ENCODE measurements at places on chromosomes 3 and 15. TPM values are rescaled to one million over a fixed set of nuclear protein-coding genes. Genes with fewer than 3 reads are reported as not detected.

The CCR9 gene
- not detected for total RNA-seq

The ACAN gene
- total RNA-seq = not detected

The CCDC39 gene
- total RNA-seq = not detected

The CNTN3 gene
- total RNA-seq = 1.5 TPM

The SLC51B gene
- not detected for total RNA-seq

The LDHAL6B gene
- total RNA-seq = not detected

The FES gene
- 3.2 TPM for total RNA-seq

The CCR3 gene
- total RNA-seq = not detected

The IL17RB gene
- not detected for total RNA-seq

The SLC12A1 gene
- total RNA-seq = not detected

The CLDN16 gene
- total RNA-seq = 0.26 TPM

DNA sequence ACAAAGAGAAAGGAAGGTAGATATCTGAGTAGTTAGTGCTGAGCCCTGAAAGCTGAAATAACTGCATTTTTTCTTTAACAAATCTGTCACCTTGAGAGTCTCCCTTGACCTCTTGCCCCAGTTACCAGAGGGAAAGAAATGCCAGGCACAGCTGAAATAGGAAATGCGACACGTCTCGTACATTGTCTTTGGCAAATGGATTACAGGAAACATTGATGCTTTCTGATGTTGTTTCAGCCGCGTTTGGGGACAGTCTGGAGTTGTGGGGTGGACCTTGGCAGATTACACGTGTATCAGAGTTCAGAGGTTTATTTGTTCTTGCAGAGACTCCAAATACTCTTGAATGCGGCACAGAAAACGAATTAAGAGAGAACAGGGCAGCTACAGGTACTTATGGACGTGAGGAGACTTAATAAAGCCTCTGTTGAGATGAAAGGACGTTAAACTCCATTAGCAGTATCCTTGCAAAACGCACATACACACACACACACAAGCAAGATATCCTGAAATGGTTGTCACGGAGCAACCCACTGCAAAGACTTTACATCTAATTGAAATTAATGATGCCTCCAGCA is 272.8 kb upstream of the RORA start:
- no peak for DNase-seq

GRCh38 chr15:64447536-64448315 is 12.7 kb upstream of the ZNF609 start:
- no peak for DNase-seq

- no peak for DNase-seq
These were observed 109.6 kb upstream of the CTDSPL start for GRCh38 chr3:37751967-37752648.

DNA sequence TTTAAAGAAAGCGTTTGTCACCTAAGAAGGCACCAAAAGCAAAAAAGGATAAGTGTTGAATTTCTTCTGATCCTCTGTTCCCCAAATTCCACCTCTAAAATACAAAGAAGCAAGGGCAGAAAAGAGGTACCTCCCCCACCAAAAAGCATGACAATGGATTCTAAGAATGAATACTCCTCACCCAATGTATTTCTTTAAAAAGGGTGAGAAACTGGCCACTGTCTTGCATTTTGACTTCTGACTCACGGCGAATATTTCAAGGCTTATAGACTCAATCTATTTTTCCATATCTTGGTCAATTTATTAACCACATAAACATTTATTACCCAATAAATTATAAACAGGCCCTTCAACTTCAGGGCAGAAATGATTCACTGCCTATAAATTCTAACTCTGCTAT is 131.1 kb downstream of the NR1I2 start:
- DNase-seq = peak; percentile 29

GRCh38 chr3:181808053-181808452 is 96.3 kb downstream of the SOX2 start:
- no peak for DNase-seq

GRCh38 chr3:186784820-186785494 is 1.6 kb downstream of the EIF4A2 start:
- DNase-seq = no peak

DNA sequence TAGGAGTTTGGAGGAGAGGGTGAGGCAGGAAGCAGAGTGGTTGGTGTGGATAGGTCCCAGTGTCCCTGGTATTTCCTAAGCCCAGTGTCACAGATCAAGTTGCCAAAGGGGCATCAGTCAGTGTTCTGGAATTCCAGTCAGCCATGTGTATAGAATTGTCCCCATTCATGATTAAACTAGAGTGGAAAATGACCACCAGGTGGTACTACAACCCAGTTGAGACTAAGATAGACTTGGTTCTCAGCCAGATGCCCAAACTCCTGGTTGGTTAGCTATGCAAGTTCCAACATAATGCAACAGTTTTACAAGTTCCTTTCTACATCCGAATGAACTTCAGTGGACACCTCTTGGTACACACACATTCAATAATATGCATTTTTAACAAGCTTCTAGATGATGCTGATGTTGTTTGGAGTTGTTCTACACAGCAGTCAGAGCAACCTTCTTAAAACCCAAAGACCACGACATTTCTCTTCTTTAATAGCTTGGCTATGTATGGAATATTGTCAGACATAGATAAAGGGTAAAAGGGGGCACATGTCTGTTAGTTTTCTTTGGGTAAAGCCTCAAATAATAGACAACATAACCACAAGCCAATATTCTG is 8.4 kb upstream of the ATR start:
- peak; percentile 82 for DNase-seq

DNA sequence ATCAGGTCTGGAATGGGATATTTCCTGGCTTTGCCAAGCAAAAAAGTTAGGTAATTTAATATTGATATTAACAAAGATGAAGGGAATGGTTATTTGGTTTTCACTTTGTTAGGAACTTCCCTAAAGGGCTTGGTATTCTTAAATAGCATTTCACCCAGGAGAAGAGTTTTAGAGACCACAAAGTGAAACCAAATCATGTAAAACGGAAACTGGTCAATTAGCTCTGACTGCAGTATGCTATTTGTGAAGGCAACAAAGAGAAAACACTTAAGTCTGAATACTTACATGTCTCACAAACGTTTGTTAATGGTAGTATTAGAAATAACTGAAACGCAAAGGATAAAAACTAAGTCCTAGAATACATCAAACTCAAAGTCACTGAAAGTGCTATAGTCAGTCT is 32.4 kb upstream of the SETMAR start:
- DNase-seq = no peak

GRCh38 chr15:88303395-88303794 is 46.9 kb upstream of the NTRK3 start:
- DNase-seq = peak; percentile 21

DNA sequence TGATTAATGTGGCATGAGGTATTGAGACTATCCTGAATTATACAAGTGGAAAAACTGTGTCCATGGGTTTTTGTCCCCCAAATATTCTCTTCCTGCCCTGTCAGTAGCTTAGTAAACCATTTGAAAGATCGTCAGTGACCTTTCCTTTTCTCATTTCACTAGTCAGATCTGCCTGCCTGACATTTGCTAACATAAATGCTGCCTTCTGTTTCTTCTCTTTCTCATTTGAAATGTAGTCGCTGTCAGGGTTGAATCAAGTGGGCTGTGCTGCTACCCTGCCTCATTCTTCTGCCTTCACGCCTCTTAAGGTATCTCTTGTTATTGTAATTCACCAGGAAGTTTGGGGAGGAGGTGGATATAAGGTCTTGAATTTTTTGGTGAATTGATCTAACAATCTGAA is 67.5 kb downstream of the LRCH3 start:
- DNase-seq = no peak

DNA sequence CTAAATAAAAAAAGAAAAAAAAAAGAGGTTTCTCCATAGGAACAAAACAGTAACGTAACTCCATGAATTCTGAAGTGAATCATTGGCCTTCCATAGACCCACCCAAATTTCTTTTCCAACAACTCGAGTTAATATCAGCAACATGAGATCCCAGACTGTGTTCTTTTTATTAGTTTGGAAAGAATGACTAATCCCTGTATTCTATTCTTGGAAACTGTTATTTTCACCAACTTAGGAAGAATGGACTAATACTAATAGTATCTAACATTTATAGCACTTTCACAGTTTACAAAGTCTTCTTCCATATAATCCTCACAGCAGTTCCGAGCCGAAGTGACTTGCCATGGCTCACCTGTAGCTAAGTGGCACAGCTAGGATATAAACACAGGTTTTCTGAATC is 72.7 kb upstream of the SLC4A7 start:
- DNase-seq = no peak

- DNase-seq = peak; percentile 10
These were observed 312.7 kb downstream of the TLE3 start for GRCh38 chr15:69784798-69785566.

GRCh38 chr3:152205097-152205593 is 63.6 kb upstream of the MBNL1 start:
- DNase-seq = no peak

- DNase-seq = peak; percentile 28
These were observed 268.7 kb downstream of the TBC1D5 start for GRCh38 chr3:17473761-17474160.

DNA sequence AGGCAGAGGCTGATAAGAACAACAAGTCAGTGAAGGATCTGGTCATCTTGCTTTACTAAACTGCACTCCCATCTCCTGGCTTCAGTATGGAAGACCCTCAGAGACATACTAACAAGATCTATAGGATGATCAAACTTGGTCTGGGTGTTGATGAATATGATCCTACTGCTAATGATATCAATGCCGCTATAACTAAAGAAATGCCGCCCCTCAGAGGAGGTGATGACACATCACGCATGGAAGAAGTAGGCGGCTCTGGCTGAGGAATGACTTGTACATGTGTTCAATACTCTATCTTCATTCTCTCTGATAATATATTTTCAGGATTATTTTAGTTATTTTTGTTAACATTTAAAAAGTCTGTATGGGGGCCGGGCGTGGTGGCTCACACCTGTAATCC is 17.5 kb upstream of the EIF2B5 start:
- DNase-seq = peak; percentile 7

DNA sequence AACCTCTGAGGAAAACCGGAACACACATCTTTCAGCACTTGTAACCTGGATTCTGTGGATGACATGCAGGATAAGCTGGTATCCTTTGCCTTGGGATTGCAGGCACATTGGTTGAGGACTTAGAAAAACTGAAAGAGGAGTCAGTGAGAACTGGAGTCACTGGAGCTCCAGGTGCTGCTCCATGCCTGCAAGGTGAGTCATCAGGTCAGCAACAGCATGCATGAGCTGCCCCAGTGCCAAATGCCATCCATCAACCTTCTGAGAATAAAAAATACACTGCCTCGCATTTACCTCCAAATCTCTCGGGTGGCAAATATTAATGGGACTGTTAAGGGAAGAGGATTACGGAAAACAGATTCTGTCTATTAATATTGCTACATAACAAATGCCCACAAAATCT is 729.1 kb downstream of the NTRK3 start:
- peak; percentile 10 for DNase-seq

- no peak for DNase-seq
These were observed 67.7 kb upstream of the ATP11B start for GRCh38 chr3:182725372-182726251.

GRCh38 chr3:181915551-181915950 is 203.8 kb downstream of the SOX2 start:
- DNase-seq = peak; percentile 73

- no peak for DNase-seq
These were observed 127.6 kb downstream of the NAALADL2 start for GRCh38 chr3:174986685-174987084.

GRCh38 chr3:55271549-55271948 is 215.6 kb downstream of the WNT5A start:
- no peak for DNase-seq

DNA sequence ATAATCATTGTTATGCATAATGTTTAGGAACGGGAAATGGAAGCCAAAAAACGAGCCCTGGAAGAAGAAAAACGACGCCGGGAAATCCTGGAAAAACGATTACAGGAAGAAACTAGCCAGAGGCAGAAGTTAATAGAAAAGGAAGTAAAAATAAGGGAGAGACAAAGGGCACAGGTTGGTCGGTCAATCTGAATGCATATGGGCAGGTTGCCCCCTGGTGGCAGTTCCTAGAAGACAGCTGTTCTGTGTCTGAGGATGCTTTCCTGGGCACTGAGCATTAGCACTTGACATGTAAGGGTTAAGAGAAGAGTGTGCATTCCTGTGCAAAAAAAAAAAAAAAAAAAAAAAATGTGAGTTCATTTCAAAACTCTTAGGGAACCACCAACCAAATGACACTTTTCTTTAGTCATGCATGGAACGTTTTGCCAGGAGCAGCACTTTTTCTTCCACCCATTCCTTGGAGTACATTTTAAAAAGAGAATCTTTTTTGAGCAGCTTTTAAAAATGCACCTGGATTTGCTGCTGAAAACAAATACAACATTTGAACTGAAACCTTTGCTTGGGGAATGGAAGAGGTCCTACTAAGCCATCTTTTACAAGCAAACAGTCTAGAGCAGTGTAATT is 11.1 kb upstream of the ABHD10 start:
- peak; percentile 58 for DNase-seq

DNA sequence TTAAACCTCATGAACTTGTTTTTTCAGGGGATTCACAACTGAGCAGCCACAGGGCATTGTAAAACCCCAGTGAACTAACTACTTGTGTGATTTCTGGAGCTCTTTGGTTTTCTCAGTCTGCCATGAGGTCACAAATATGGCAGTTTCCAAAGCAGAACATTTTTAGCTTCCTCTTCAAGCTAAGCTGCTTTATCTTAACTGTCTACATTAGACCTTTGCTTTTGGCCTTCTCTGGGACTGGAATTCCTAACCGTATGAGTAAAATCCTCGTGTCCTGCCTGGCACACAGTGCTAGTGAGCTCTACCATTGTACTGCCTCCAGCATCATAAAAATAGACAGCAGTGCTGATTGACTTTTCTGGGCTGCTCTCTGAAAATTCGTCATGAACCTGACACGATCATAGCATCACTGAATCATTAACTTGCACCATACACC is 22.1 kb downstream of the CDIN1 start:
- no peak for DNase-seq

DNA sequence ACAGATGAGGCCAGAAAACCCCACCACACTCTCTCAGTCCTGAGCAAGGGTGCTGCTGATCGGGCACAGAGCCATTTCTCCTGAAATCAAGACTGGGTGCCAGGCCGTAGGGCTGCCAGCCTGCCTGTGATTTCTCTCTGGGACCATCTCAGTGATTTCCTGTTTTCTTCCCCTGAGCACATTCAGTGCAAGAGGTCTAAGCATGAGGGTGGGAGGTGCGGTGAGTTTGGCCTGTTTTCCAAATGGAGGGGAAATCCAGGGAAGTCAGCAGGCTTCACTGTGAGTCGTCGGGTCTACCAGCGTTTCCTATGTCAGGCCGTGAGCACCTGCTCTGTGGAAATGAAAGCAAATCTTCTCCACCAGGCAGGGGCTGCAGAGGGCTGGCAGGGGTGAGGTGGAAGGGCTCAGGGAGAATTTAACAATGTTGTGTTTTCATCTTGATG is 82.3 kb downstream of the ST6GAL1 start:
- DNase-seq = no peak

DNA sequence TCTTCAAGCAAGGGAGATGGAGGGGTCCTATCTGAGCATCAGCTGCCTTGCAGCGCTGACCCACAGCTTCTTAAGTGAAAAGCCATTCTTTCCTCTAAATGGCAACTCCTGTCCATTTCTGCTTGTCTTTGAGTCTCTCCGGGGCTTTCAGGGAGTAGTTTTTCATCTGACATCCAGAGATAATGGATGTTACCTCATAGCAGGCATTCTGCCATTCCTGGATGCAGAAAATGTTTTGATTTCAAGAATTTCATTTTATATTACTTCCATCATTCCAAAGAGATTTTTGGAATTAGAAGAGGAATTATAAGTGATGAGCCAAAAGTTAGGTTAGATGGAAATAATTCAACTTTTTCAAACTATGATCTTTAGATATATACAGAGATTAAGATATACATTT is 44.9 kb upstream of the GABRG3 start:
- DNase-seq = no peak

Data from bronchial epithelial cell (primary cell).